ENCODE measurements at places on chromosomes 13 and 19.

DNA sequence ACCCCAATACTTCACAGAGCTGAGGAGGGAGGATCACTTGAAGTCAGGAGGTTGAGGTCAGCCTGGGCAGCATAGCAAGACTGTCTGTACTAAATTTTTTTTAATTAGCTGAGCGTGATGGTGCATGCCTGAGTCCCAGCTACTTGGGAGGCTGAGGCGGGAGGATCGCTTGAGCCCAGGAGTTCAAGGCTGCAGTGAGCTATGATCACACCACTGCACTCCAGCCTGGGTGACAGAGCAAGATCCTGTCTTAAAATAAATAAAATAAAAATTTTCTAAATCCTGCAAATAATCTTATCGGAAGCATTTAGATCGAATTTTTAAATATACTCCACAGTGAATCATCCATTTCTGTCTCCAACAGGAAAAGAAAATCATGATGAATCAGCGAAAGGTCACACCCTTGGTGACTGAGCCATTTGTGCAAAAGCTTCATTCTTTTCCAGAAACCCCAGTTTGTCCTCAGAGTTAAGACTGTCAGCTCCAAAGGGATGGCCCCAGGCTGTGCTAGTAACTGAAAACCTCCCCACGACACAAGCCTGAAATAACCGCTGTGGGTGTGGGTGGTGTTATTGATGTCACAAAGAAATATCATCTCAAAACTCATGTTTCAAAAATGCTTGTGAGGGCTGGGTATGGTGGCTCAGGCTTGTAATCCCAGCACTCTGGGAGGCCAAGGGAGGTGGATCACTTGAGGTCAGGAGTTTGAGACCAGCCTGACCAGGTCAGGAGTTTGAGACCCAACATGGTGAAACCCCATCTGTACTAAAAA, 167.6 kb downstream of the PTPRS start:
- DNase-seq: no peak

DNA sequence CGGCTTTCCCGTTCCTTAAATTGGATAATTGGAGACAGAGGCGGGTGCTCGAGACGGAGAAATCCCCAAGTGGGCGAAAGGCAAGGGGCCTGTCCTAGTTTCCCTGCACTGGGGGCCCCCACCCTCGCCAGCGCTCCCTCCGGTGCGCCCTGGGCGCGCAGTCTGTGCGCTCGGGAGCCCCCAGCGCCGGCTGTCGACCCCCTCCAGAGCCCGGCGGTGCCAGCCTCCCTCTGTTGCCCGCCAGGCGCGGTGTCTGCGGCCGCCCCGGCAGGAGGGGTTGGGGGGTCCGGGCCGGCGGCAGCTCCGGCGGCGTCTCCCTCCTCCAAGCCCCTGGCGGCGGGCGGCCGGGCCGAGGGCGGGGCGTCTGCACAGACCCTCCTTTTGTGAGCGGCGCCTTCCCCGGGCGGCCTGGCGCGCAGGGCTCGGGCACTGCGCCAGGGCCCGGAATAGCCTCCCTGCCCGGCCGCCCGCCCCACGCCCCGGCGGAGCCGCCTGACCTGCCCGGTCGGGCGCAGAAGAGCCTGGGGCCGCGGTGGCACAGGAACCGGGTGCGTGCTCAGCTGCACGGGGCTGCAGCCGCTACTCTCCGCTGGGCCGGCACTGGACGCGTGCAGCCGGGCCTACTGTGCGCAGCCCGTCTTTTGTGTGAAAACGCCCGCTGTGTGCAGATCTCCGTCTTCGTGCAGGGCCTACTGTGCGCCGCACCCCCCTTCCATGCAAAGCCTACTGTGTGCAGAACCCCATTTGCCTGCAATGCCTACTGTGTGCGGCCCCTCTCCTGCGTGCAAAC, 13.2 kb downstream of the GADD45B start:
- no peak for DNase-seq

DNA sequence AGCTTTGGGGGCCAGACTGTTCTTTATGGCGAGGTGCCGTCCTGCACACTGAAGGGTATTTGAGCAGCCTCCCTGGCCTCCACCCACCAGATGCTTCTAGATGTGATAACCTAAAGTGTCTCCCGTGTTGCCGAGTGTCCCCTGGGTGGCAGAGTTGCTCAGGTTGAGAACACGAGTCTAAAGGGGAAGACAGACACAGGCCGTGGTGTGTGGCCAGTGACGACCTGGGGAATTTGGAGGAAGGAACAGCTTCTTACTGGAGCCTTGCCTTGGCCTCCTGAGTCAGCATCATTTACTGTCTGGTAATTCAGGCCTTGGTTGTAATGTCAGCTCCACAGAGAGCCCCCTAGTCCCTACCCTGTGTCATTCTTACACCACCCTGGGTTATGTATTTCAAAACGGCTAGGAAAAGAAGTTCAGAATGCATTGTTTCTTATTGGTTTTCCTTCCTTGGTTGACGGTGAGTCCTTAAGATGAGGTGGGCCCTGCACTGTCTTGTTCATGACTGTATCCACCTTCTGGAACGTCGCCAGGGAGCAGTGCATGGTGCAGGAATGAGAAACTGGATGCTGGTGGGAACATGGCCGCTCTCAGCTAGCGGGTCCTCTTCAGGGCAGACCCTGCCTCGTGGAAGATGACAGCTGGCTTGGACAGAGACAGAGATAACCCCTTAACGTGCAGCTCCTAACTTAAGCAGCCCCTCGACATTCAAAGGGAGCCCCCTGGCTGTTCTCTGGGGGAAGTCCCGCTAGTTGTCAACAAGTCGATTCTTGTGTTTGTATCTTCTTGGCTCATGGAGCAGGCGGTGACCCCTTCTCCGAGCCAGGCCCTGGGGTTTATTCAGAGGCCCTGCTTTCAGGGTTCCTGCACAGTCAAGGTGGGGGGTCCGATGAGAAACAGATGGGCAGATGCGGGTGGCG, 7.2 kb downstream of the SIN3B start:
- DNase-seq: no peak

DNA sequence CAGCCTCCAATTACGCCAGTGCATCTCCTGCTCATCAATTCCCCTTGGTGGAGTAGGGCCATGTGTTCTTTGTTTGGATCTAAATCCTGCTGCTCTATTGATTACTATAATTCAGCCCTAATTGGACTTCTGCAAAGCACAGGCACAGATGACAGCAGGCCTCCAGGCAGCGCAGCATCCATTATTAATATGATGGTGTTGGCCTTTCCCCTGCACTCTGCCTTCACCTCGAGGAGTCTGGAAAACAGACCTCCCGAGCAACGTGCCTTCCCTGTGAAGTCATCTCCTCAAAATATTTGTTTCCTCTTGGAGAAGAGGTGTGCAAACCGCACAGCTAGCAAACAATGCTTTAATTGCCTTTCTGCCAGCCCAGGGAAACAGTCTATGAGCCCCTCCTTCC, 92.5 kb downstream of the UQCRFS1 start:
- no peak for DNase-seq

GRCh38 chr13:31320946-31321345, 121.2 kb downstream of the B3GLCT start:
- DNase-seq: no peak

DNA sequence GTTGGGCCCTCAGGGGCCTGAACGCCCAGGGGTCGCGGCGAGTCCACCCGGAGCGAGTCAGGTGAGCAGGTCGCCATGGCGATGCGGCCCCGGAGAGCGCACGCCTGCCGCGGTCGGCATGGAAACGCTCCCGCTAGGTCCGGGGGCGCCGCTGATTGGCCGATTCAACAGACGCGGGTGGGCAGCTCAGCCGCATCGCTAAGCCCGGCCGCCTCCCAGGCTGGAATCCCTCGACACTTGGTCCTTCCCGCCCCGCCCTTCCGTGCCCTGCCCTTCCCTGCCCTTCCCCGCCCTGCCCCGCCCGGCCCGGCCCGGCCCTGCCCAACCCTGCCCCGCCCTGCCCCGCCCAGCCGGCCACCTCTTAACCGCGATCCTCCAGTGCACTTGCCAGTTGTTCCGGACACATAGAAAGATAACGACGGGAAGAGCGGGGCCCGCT, at the start of gene CCNA1:
Gene CCNA1 (plus strand): TSS at position 390 of the 439 bp plus-strand sequence. CDS start 562 bp downstream, outside the sequence.
- DNase-seq: peak; percentile 16

All from NCI-H446 (cell line).